ENCODE measurements at places on chromosomes 5 and 9.

DNA sequence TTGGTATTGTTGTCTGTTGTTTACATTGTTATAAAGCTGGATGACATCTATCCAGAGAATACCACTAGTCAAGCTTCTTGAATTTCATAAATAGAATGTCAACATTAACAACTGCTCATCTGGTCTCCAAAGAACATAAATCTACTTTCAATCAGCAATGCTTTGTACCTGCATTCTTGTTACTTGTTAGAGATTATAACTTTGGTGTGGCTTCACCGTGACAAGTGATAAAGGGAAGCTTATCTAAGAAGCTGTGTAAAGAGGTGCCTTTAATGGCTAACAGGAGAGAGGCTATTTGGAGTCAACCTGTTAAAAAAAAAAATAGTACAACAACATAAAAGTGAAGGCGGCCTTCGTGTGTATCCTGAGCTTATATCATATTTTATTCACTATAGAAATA is 41.8 kb downstream of the MUSK start:
- peak; percentile 15 for DNase-seq

DNA sequence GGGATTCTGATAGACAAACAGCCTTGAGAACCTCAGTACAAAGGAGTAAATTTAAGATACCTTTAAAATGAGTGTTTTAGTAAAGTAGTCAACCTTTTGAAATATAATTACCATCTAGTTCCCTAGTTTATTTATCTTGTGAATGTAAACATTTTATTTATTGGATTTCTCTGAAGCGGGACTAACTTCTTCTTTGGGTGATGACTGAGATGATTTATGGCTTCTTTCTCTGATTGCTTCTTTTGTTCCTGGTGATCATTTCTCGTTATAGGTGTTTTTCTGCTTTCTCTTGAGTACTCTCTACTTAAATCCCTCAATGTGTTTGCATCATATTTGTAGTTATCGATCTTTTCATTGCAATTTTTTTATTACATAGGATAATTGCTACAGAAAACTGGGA is 33.2 kb downstream of the PRDM6 start:
- DNase-seq = no peak

GRCh38 chr5:103258957-103259704 is 568 bp downstream of the MACIR start:
- DNase-seq = no peak

DNA sequence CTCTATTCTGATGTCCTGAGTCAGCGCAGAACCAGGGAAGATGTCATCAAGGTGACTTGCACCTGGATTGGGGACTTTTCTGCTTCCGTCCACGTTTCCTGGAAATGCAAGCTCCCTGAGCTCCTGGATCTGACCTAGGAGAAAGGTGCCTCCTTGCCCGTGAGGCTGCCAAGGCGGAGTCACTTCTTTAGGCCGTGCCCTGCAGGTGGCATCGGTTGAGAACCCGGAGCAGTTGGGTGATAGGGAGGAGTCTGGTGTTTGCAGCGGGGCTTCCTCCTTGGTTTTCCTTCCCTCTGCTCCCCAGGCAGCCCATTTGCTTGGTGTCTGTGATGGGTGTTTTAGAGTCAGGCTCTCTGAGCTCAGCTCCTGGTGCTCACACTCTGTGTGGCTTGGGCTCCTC is 15.2 kb downstream of the NANS start:
- no peak for DNase-seq

DNA sequence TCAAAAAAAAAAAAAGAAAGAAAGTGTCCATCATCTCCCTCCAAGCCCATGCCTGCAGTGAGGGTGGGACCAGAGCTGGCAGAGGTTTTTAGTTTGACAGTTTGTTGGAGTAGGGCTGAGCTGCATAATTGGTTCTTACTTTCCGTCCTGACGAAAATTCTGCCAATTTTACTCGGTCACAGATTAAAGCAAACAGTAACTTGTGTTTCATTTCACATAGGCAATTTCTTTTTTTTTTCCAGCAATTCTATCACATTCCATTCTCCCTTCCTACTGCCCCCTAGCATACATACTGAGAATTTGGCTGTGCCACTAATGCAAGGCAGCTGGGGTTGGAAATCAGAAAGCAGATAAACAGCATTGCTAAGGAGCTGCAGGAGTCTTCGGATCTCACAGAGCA is 132.4 kb downstream of the FRMD3 start:
- no peak for DNase-seq

DNA sequence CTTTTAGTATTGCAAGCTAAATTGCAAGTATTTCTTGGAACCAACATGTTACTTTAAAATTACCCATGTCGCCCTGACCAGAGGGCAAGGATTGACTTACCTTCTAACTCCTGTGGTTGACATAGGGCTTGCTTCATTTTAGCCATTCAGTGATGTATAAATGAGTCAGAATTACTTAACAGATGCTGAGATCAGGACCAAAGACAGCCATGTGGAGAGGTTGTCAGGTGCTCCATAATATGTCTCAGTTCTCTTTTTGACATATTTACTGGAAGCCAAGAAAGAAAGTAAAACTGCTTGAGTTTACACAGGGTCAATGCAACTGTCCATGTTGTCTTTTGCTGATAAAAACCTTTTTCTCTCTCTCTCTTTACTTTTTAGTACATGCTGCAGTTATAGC is 33.2 kb downstream of the F2RL2 start:
- no peak for DNase-seq

- DNase-seq = no peak
Observed at GRCh38 chr9:89967527-89967926, 362.7 kb downstream of the GADD45G start.

Measured in DMS153 (cell line).